ENCODE measurements at places on chromosomes 7 and 10.

DNA sequence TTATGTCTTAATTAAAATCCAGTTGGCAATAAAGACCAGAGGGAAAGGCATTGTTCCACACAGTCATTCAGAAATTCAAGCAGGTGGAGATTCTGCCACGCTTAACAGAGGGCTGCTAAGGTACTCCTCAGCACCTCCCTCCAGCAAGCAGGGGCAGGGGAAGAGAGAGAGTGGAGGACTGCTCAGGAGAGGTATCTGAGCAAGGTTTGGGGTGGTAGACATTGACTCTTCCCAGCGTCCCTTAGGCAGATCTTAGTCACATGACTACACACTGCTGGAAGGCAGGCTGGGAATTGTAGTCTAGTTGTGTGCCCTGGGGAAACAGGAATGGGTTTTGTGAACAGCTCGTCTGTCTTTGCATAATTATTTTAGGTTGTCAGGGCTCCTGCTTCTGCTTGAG lies 181.6 kb downstream of the NPSR1 start:
- DNase-seq = no peak

- DNase-seq = no peak
Observed at GRCh38 chr7:44377681-44378421, 52.5 kb upstream of the CAMK2B start.

- DNase-seq = no peak
Observed at GRCh38 chr7:14233076-14233867, 243.8 kb upstream of the ETV1 start.

- no peak for DNase-seq
Observed at GRCh38 chr7:17427924-17428323, 129.5 kb downstream of the AHR start.

- DNase-seq = no peak
Observed at GRCh38 chr7:128025819-128026218, 5.4 kb downstream of the LRRC4 start.

DNA sequence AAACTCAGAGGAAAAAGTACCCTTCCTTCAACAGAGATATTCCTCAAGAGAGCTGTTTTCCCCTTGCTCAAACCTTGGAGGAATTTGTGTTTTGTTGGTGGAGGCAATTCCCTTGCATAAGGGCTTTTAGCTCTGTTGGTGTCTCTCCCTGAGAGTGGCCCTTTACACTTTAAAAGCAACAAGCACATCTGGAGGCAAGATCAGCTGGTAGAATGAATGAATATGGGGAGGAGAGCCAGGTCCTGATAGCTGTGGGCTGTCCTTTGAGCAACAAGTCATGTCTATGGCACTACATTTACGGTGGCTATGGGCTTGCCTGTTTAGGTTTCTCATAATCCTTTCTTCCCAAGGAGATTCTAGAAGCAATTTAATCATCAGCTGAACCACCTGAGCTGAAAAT lies 384.0 kb downstream of the SORCS3 start:
- DNase-seq = no peak

DNA sequence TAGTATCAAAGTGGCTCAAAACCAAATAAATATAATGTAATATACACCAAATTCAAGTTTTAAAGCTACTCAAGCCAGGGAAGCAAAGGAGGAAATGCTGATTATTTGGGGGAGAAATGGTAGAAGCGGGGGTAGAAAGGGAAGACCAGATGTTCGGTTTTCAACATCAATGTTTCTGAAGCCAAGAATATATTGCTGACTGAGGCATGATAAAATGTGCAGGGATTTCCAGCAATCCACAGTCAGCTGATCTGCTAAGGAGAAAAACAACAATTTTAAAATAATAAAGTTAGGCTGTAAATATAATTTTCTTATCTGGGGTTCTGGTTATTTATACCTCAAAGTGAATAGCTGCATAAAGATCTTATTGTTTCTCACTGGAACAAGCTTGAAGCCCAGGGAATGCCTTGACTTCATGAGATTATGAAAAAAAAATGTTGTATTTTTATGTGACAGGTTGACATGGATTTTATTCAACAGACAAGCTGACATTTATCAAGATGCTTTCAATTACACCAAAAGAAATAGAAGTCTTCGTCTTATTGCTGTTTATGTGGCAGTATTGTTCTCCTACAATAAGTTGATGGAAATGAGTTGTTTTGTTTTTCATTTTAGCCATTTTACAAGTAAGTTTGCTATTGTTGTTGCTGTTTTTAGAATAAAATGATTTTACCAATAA lies 28.6 kb upstream of the BMPER start:
- no peak for DNase-seq

DNA sequence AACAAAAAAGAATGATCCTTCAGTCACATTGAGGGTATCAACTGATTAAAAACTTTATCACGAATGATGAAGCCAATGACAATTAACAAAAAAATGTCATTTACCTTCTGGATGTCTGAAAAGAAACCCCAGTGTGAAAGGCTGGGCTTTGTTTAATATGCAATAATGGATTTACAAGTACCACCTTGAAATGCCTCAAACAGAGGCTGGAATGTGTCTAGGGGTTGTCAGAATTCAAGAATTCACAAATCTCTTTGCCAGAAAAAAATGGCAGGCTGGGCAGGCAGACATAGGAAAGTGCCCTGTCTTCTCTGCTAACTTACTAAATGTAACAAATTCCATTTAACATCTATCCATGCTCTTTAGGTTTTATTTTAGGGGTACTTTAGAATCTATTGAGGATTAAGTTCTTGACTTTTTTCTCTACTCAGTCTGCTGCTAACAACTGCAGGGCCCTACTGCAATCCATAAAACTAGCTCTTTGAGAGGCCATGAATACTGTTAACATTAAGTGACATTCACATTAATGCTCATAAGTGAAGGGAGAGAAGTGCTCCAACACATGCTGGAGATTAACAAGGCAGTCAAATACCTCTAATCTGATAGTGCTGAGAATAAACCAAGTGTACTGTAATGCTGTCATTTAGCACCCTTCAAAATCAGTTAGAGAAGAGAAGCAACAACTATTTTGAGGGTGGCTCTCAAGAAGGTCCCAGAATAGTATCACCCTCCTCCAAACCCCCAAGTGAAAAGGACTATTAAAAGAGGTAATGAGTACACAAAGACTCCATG lies 43.1 kb upstream of the KCNIP2 start:
- no peak for DNase-seq

- no peak for DNase-seq
Observed at GRCh38 chr7:70317356-70317755, 719.1 kb downstream of the AUTS2 start.

- DNase-seq = no peak
Observed at GRCh38 chr7:18497082-18497481, 1.5 kb downstream of the HDAC9 start.

- peak; percentile 88 for DNase-seq
Observed at GRCh38 chr7:83593921-83594475, 54.9 kb downstream of the SEMA3E start.

DNA sequence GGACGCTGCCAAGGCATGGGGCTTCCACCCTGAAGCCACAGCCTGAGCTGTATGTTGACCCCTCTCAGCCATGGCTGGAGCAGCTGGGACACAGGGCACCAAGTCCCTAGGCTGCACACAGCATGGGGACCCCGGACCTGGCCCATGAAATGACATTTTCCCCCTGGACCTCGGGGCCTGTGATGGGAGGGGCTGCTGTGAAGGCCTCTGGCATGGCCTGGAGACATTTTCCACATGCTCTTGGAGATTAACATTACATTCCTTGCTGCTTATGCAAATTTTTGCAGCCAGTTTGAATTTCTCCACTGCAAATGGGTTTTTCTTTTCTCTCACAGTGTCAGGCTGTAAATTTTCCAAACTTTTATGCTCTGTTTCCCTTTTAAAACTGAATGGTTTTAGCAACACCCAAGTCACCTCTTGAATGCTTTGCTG lies 463.6 kb downstream of the ZWINT start:
- no peak for DNase-seq

GRCh38 chr7:124205526-124205925 lies 172.7 kb upstream of the TMEM229A start:
- no peak for DNase-seq

- peak; percentile 76 for DNase-seq
Observed at GRCh38 chr7:55827577-55827976, 35.0 kb downstream of the SEPTIN14 start.

DNA sequence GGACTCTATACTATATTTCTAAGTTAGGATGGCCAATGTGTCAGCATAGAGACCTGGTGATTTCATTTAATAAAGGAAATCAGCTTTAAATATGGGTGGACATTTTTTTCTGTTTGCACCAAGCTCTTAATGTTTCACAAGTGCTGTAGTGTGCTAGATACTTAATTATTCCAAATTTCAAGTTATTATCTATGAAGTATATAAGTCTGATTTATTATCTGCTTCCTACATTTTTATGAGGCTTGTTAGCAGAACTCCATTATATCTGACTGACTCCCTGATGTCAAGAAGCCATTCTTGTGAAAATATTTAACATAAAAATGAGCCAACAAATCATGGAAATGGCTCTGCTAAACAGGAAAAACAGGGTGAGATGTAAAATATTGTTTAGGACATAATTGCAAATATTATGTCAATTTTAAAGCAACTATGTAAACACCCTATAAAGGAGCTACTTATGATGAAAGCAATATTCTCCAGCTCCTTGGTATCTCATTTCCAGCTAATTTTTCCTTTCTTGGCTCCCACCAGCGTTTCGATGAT lies 1415.2 kb downstream of the GATA3 start:
- DNase-seq = no peak
